ENCODE measurements at places on chromosomes 3 and 15.

- DNase-seq: no peak
Measured at GRCh38 chr3:46214751-46215352, 6.7 kb upstream of the CCR1 start.

GRCh38 chr15:37055481-37055880 lies 44.9 kb downstream of the MEIS2 start:
- no peak for DNase-seq

DNA sequence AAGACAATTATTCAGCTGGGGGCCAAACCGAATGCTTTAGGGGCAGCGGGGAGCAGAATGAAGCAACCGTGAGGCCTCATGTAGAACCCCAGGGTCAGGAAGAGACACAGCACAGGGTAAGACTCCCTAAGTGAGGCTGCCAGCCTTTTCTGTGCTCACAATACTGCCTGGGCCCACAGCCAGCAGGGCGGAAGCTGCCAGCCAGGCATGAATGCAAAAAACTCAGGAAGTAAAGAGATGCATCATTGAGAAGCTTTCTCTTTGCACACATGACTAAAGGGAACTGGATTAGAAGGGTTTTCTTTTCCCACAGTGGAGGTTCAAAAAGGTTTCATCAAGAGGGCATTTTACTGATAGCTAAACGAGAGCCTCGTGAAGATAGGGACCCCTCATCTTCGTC lies 33.3 kb downstream of the CA12 start:
- no peak for DNase-seq

GRCh38 chr15:77440378-77440999 lies 19.8 kb downstream of the HMG20A start:
- no peak for DNase-seq

GRCh38 chr15:41989573-41990242 lies 17.4 kb upstream of the EHD4 start:
- peak; percentile 86 for DNase-seq

- no peak for DNase-seq
Measured at GRCh38 chr15:98077186-98077585, 116.7 kb downstream of the ARRDC4 start.

GRCh38 chr3:30583973-30584372 lies 22.4 kb upstream of the TGFBR2 start:
- no peak for DNase-seq

- no peak for DNase-seq
Measured at GRCh38 chr3:161314836-161315395, 56.4 kb downstream of the SPTSSB start.

DNA sequence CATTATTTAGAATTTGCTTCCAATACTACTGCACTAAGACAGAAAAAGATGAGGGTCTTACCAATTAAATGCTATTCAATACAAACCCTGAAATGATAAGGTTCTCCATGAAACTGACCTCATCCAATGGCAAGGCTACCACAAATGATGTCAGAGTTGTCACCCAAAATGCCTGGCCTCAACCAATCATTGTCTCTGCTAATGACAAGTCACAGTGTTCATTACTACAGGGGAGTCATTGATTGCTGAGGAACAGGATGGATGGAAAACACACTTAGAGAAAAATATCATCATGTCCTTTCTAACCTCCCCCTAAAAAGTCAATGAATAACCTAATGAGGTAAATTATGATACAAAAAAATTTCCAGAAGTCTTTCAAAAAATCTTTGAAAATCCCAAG lies 91.0 kb downstream of the FOXP1 start:
- no peak for DNase-seq

DNA sequence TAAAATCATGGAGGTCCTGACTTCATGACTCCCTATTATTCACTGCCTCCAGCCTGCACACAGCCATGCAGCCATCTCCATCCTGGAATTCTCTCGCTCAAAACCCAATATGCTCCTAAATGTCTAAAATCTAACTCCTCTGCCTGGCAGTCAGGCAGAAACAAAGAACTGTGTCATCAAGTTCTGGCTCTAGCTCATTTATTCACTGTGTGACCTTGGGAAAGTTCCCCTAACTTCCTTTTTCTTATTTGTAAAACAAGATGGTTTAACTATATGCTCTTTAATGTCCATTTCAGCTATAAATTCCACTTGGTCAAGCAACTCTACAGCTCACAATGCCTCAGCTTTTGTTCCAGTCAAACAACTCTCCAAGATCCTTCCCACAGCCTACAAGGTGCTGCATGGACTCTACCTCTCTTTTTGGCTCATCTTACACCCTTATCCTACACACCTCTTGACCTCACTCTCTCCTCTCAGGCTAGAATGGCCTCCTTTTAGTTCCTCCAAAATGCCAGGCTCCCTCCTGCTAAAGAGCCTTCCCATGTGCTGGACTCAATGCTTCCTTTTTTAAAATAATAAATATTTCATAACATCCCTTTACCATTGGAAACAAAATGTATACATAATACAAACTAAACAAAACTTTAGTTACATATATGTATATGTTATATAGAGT lies 16.4 kb downstream of the PIK3CB start:
- DNase-seq: no peak

DNA sequence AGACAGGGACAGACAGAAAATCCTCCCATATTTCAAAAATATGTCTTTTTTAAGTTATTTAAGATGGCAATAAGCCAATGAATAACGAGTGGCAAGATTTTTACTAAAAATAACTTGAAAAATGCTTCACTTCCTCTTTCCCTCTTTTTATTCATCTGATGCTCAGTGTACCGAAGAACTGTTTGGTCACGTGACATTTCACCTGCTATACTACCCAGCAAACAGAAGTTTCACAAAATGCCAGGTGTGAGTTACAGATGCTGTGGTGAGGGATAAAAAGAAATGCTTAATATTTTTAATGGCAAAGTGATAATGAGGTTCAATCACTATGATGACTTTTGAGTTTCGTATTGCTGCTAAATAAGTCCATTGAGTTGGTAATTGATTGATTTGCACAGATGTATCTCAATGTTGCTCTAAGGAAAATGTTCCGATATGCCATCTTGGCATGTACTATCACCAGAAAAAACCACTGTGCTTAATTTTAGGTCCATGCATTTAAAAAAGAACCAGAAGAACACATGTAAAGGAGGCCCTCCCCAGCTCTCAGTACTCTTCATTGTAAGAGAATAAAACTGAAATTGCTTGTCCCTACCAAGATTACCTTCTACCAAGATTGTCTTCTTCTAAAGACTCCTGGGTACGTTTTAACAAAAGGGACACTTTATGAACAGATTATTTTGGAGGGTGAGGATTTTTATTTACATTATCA lies 26.0 kb upstream of the SEC62 start:
- no peak for DNase-seq

- no peak for DNase-seq
Measured at GRCh38 chr3:197468167-197468566, 87.6 kb downstream of the BDH1 start.

DNA sequence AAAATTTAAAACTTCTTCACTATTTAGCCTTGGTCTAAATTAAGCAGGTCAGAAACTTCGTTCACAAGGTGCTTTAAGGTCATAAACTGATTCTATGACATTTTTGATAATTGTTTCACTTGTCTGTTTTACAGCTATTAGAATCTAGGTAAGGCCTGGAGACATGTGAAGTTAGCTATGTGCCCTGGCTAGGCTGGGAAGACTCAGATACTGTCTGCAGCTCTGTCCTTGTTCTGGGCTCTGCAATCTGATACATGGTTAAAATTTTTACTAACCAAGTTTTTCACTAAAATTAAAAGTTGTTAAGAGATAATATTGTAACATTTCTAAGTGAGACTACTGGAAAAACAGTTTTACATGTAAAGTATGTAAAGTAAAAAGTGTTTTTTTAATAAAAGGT lies 479.6 kb upstream of the EPHA6 start:
- DNase-seq: no peak

DNA sequence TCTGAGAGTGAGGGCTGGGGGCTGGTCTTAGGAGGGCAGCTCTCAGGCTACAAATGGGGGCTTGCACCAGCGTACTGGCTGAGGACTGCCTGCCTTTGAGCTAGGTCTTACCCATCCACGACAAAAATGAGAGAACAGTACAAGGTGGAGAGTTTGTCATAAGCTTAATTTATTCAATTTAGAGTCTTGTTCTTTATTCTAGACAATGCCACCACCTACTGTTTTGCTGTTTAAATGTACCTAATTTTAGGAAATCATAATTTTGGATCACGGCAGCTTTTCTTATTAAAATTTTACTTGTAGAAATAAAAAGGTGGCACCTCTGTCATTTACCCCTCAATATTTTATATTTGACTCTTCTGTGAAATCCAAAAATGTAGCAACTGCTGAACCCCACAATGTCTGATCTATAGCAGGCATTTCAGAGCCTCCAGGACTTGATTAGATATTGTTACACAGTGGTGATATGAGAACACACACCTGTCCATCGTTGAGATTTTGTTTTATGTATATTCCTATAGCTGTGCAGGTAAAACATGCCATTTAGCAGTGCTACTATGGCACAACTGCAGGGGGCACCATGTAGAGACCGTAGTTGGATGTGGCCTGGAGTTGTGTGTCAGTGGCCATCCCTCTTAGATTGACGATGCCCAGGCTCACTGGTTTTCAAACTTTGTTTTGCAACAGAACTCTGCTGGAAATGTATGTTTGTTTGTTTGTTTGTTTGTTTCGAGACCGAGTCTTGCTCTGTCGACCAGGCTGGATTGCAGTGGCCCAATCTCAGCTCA lies 88.6 kb downstream of the SLCO3A1 start:
- no peak for DNase-seq

DNA sequence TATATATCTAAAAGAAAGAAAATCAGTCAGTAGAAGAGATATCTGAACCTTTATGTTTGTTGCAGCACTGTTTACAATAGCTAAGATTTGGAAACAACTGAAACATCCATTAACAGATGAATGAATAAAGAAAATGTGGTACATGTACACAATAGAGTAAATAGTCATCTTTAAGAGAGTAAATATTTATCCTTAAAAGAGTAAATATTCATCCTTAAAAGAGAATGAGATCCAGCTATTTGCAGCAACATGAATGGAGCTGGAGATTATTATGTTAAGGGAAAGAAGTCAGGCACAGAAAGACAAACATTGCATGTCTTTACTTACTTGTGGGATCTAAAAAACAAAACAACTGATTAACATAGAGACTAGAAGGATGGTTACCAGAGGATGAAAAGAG lies 197.0 kb upstream of the CBLB start:
- DNase-seq: no peak

- DNase-seq: no peak
Measured at GRCh38 chr3:73503781-73504180, 121.0 kb downstream of the PDZRN3 start.

DNA sequence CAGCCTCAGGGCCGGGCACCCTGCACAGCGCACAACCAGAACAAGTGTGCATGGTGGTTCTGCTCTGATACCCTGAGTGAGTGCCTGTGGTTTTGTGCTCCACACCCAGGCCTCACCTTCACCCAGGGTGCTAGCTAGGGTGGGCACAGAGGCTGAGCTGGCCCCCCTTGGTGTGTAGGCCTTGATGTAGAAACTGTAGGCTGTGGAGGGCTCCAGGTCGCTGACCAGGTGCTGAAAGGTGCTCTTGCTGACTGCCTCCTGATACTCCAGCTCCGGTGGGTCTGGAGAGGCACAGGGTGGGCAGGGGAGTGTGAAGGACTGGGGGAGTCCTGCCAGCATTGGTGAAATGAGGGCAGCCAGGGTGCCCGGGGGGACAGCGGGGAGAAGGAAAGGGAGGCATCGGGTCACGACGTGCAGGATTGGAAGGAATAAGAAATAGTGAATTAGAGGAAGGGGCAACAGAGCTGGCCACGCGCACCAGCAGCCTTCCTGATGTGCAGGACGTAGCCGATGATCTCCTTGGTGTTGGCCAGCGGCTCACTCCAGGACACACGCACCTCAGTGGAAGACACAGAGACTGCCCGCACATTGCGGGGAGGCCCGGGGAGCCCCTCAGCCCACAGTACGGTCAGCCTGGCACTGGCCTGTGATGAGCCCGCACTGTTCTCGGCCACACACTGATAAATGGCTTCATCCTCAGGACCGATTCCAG lies 26.6 kb downstream of the RNU5B-1 start:
- DNase-seq: no peak
